Kidney (tissue), 22 donors: ENCODE measurements at places on chromosomes 7 and 10.

GRCh38 chr10:6074489-6075301 is 12.5 kb upstream of the IL2RA start:
- no peak for DNase-seq

GRCh38 chr10:49596836-49597235 is 13.3 kb upstream of the SLC18A3 start:
- DNase-seq: no peak

- no peak for DNase-seq
Measured at GRCh38 chr10:12659706-12660105, 310.4 kb downstream of the CAMK1D start.

DNA sequence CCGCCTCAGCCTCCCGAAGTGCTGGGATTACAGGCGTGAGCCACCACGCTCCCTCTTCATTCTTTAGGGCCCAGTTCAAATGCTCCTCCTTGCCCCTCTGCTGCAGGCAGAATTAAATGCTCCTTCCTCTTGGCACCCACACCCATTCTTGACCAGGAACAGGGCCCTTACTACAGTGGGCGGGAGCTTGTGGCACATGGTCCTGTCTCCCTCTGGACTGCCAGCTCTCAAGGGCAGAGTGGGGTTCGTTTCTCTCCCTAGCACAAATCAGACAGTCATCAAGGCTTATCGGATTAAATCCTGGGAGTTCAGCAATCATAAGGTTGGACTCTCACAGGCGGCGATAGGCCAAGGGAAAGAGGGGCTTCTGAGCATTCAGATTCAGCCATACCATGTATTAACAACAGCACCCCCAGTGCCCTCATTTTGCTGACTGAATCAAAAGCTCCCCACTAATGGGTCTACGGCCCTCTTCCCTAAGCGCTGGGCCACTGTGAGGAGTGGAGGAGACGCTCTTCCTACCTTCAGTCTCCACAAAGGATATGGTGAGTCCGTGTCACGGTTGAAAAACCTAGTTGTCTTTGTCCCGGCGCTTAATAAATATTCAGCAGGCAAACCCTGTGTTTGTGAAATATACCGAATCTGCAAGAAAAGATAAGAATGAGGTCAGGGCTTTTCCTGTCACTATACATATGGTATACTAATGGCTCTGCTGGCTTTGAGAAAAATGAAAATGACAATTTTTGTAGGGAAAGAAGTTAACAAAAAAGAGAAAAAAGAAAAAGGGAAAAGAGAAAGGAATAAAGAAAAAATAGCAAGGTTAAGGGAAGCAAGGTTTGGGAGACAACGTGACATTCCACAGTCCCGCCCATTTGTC is 107.4 kb downstream of the CLEC2L start:
- DNase-seq: no peak

DNA sequence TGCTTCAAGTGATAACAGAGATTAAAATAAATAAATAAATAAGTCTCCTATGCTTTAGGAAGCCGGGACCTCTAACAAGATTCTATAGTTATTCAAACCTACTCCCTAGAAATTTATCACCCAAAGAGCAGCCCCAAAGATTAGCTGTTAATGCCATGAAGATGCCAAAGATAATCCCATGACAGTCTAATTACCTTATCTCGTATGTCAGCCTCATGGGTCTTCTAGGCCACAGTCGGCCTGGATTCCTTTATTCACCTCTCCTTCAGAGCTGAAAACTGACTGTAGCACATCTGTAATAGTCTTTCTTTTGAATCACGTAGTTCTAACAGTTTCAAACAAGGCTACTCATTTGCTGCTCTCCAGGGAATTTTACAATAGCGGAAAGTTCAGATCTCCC is 24.2 kb downstream of the COL1A2 start:
- no peak for DNase-seq

DNA sequence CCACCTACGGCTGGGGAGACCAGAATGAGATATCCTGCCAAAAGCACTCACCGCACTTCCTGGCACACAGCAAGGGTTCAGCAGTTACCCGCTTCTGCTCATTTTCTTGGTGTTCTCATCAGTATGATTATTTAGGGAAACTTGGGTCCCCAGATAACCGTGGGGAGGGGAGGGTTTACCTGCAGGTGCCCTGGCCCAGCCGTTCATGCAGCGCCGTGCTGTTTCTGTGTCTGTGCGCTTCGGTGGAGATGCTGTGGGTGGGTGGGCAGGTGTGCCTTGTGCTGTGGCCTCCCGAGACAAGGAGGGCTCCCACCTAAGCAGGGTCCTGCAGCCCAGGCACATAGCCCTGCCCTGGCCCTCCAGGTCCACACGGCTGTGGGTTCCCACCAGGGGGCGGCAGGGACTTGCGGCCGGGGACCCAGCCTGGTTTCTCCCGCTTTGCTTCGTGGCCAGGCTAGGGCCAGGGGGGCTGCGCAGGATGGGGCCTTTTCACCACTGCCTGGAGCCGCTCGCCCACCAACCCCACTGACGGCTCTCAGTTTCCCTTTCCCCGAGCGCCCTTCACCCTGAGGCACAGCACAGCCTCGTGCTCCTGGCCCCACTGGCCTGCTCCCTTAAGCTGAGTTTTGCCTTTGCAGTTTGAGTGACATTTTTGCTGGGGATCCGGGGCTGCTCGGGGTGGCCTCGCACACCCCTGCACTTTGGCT is 78.5 kb downstream of the LHPP start:
- DNase-seq: peak; percentile 83
